ENCODE measurements at places on chromosomes 2 and 18. TPM values are rescaled to one million over a fixed set of nuclear protein-coding genes. Genes with fewer than 3 reads are reported as not detected.

PRSS56 gene
- total RNA-seq = not detected

LIMS4 gene
- 21.2 TPM for total RNA-seq

DNA sequence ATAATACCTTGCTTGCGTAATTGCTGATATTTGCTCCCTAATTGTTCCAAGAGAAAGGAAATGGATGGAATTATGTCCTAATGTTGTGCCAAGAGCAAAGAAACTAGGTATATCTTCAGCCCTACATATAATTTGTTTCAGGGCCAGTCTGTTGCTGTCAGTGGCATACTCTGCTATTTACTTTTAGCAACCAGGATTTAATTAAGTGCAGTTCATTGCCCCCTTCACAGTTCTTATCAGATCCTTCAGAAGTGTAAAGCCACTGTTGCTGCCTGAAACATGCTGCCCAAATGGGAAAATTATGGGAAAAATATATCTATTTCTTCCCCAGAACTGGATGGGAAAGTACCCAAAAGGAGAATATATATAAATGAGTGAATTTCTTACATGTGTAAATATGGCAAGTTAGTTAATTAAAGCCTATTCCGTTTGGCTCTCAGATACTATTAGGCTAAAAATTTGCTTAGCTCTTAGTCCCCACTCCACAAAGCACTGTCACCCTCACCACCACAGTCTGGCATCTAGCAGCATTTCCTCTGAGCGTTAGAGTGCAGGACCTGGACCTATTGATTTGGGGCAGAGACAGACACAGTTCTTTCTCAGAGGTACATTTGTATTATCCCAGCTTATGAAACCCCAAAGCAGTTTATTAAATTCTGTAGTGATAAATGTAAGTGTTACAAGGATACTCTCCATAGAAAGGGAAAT is 72.8 kb upstream of the DTNA start:
- DNase-seq = no peak
- H3K36me3 ChIP-seq = no peaks in the 10 kb centered on the region
- H3K4me1 ChIP-seq = no peaks in the 10 kb centered on the region
- H3K27ac ChIP-seq = no peak overlapping the region
- no peak overlapping the region for H3K4me3 ChIP-seq

E2F6 gene
- 1.9 TPM for total RNA-seq

DNA sequence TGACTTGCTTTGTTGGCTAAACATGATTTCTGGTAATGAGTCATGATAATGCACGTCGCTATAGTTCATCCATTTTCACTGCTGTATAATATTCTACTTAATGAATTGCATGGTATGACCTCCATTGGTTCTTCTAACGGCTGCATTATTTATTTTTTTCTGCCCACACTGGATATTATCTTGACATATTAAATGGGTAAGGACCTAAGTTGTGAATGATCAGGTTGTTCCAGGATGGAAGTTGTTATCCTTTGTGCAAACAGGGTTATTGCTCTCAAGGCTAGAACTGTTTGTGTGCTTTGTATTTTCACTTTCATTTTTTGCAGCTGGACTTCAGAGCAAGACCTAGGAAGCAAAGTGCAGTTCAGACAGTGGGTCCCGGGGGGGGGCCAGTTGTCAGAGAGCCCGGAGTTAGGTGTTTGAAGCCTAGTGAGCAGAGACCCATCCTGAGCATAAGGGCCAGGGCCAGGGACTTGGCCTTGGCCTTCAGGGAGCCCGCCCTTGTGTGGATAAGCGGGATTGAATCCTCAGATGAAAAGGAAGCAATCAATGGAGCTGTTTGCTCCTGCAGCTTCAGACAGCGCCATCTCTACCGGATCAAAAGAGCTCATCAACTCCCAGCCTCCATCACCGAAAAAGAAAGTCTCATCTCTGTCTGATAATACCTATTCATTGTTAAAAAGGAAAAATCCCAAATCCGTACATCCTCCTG is 48.2 kb downstream of the AGAP1 start:
- no peak overlapping the region for H3K4me3 ChIP-seq
- no peak overlapping the region for H3K27ac ChIP-seq
- DNase-seq = no peak
- no peaks in the 10 kb centered on the region for H3K27me3 ChIP-seq
- H3K36me3 ChIP-seq = no peaks in the 10 kb centered on the region

DNA sequence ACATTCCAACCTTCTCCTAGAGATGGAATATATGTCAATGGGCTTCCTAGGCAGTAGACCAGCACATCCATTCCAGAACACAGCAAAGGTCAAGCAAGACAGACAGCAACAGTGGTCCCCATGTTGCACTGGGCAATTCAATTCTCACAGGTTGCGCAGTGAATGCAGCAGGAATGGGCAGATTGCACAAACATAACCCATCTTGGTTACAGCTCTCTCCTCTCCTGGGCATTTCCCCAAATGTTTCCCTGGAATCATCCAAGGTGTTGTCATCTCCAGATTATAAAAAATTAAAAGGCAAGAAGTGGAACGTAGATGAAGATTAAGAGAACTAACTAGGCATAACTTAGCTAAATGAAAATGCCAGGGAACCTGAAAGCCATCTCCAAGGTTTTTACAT is 265.8 kb upstream of the SLC14A2 start:
- no peak overlapping the region for H3K27ac ChIP-seq
- H3K4me3 ChIP-seq = no peak overlapping the region
- no peak for DNase-seq
- H3K27me3 ChIP-seq = no peaks in the 10 kb centered on the region
- H3K36me3 ChIP-seq = no peaks in the 10 kb centered on the region

- H3K27me3 ChIP-seq = no peaks in the 10 kb centered on the region
- H3K4me3 ChIP-seq = no peak overlapping the region
- H3K36me3 ChIP-seq = no peaks in the 10 kb centered on the region
- H3K4me1 ChIP-seq = no peaks in the 10 kb centered on the region
- no peak overlapping the region for H3K27ac ChIP-seq
- no peak for DNase-seq
Observed at GRCh38 chr2:31568585-31569201, 12.0 kb downstream of the SRD5A2 start.

- H3K4me1 ChIP-seq = no peaks in the 10 kb centered on the region
- H3K27me3 ChIP-seq = no peaks in the 10 kb centered on the region
- no peak overlapping the region for H3K4me3 ChIP-seq
- no peak for DNase-seq
- H3K36me3 ChIP-seq = no peaks in the 10 kb centered on the region
- no peak overlapping the region for H3K27ac ChIP-seq
Observed at GRCh38 chr18:32025744-32026143, 7.1 kb downstream of the RNF125 start.

GRCh38 chr2:148917431-148917830 is 42.4 kb downstream of the KIF5C start:
- H3K27me3 ChIP-seq = no peaks in the 10 kb centered on the region
- H3K4me1 ChIP-seq = no peaks in the 10 kb centered on the region
- H3K4me3 ChIP-seq = no peak overlapping the region
- DNase-seq = no peak
- no peaks in the 10 kb centered on the region for H3K36me3 ChIP-seq

- peak overlapping the region; percentile 25 for H3K27ac ChIP-seq
- no peaks in the 10 kb centered on the region for H3K27me3 ChIP-seq
- no peaks in the 10 kb centered on the region for H3K4me1 ChIP-seq
- no peaks in the 10 kb centered on the region for H3K36me3 ChIP-seq
- H3K4me3 ChIP-seq = no peak overlapping the region
Observed at GRCh38 chr2:43488737-43489136, 107.1 kb downstream of the THADA start.

CD207 gene
- total RNA-seq = not detected

CARF gene
- 26.2 TPM for total RNA-seq

GRCh38 chr18:45363196-45363595 is 252.1 kb upstream of the SLC14A2 start:
- no peak overlapping the region for H3K27ac ChIP-seq
- no peaks in the 10 kb centered on the region for H3K36me3 ChIP-seq

MYO7B gene
- 1.3 TPM for total RNA-seq

DNA sequence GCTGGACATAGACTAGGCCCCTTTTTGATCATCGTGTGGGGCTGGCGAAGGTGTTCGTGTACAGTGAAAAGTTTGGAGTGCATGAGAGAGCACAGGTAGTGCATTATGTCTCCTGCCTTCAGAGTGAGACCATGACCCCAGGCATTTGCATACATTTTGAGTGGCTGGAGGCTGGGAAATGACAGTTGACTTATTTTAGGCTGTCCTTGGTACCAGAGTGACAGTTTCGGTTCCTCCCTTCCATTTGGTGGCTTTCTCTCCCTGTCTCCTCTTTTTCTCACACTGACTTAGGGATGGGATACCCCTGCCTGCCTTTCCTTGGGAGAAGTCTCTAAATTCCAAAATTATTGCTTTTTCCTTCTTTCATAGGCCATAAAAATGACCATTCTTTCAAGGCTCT is 20.1 kb downstream of the SERPINB12 start:
- H3K27ac ChIP-seq = no peak overlapping the region
- no peak for DNase-seq
- no peak overlapping the region for H3K4me3 ChIP-seq
- H3K36me3 ChIP-seq = no peaks in the 10 kb centered on the region
- no peaks in the 10 kb centered on the region for H3K4me1 ChIP-seq
- no peaks in the 10 kb centered on the region for H3K27me3 ChIP-seq

GRCh38 chr2:215847718-215848117 is 165.6 kb downstream of the MREG start:
- no peak for DNase-seq
- no peaks in the 10 kb centered on the region for H3K4me1 ChIP-seq
- H3K27me3 ChIP-seq = no peaks in the 10 kb centered on the region
- no peak overlapping the region for H3K27ac ChIP-seq
- H3K4me3 ChIP-seq = no peak overlapping the region

UGT1A4 gene
- not detected for total RNA-seq

- H3K4me3 ChIP-seq = no peak overlapping the region
- H3K27me3 ChIP-seq = no peaks in the 10 kb centered on the region
- H3K36me3 ChIP-seq = no peaks in the 10 kb centered on the region
- H3K27ac ChIP-seq = no peak overlapping the region
Observed at GRCh38 chr2:84160453-84160852, 298.6 kb downstream of the SUCLG1 start.

- no peaks in the 10 kb centered on the region for H3K4me1 ChIP-seq
- DNase-seq = no peak
- H3K27me3 ChIP-seq = no peaks in the 10 kb centered on the region
- no peak overlapping the region for H3K27ac ChIP-seq
Observed at GRCh38 chr2:37886745-37887144, 38.3 kb upstream of the RMDN2 start.

DNA sequence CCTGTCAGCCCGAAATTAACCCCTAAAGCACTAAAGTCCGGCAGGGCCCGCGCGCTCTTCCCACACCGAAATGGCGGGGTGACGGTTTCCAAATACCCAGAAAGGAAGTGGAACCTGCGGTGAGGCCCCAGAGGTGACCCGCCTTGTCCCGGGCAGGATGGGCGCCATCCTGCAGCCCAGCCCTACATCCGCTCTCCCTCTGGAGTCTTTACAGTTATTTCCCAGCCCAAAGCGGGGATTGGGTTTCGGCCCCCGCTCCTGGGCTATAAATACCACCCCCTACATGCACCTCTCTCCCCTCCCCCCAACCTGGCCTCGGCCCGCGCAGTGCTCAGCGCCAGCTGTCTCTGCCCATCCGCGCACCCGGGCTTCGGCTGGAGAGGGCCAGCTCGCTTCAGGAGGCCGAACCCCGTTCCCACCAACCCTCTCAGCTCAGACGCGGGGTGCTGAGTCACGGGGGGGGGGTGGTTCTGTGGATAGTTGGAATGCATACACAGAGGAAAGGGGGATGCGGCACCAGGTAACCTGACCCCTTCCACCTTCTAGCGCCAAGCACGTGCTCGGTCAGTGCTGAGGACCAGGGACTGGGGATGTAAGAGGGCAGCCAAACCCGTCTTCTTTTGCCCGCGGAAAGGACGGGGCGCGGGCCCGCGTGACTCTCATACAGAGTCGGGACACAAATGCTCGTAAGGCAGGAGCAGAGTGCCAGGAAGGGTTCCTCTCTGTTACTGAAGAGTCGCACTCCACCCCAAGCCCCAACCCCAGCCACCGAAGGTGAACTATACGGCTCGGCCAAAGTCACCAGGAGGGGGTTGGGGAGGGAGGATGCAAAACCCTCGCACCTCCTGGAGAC is at the start of gene TUBA4B:
TUBA4B (plus strand) TSS at position 344 of the 853 bp plus-strand sequence; CDS start at position 509, 165 bp downstream.
- H3K27ac ChIP-seq = peak within 1 kb of the TSS; percentile 99
- no peaks in the 10 kb centered on the region for H3K27me3 ChIP-seq
- peak; percentile 78 for DNase-seq
- H3K4me3 ChIP-seq = peak within 1 kb of the TSS; percentile 70

- H3K4me1 ChIP-seq = no peaks in the 10 kb centered on the region
- H3K4me3 ChIP-seq = no peak overlapping the region
- no peak overlapping the region for H3K27ac ChIP-seq
Observed at GRCh38 chr2:49490710-49491109, 336.4 kb upstream of the FSHR start.

All from ascending aorta (tissue), 2 donors.